PC-3 (cell line): ENCODE measurements at places on chromosomes 2 and 18. TPM values are rescaled to one million over a fixed set of nuclear protein-coding genes. Genes with fewer than 3 reads are reported as not detected.
A peak's percentile ranks its signal among the peaks of the same experiment; 100 is the strongest.

Gene ASXL3
- not detected in 2 replicates for total RNA-seq

DNA sequence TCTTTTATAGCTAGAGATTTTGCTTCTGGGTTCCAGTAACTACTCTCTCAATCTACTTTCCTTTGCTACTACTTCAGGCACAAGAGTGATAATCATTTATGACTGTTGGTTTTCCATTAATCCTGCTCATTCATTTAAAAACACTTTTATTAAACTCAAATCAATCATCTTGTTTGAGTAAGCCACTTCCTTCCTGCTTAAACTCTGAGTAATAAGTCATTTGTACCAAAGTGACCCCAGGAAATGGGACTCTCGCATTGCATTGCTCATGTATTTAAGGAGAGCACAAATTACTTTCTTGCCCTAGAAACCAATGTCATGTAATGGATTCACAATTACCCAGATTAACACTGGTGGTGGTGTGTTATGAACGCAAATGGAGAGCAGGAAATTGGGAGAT lies 270.7 kb upstream of the HNMT start:
- no peaks in the 10 kb centered on the region for H3K36me3 ChIP-seq
- peak; percentile 52 for DNase-seq
- H3K27me3 ChIP-seq = no peaks in the 10 kb centered on the region
- H3K4me1 ChIP-seq = peaks cover 3% of the 10 kb centered on the region; the same call in 1 of the 2 replicates

GRCh38 chr2:159613651-159614285 lies 2.6 kb downstream of the BAZ2B start:
- peak; percentile 32 for DNase-seq
- no peaks in the 10 kb centered on the region for H3K36me3 ChIP-seq
- no peak overlapping the region for H3K27ac ChIP-seq
- peak overlapping the region; percentile 88 for H3K4me3 ChIP-seq

DNA sequence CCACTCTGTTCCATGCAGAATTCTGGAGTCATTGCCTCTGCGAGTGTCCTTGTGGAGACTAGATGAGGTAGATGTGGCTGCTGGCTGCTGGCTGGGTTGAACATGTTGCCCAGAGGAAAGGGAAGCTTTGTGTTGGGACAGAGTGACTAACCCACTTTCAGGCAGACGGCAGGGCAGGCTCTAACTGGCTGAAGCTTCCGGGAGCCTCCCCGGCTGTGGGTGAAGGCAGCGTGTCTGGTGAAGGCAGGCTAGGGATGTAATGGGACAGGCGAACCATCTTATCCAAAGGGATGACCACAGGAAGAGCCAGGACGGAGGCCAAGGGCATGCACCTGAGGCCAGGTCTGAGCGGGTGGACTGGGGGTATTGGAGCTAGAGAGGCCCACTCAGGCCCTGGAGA lies 16.0 kb downstream of the ASPRV1 start:
- DNase-seq = peak; percentile 76
- H3K4me1 ChIP-seq = peaks cover 53% of the 10 kb centered on the region
- no peak overlapping the region for H3K4me3 ChIP-seq

DNA sequence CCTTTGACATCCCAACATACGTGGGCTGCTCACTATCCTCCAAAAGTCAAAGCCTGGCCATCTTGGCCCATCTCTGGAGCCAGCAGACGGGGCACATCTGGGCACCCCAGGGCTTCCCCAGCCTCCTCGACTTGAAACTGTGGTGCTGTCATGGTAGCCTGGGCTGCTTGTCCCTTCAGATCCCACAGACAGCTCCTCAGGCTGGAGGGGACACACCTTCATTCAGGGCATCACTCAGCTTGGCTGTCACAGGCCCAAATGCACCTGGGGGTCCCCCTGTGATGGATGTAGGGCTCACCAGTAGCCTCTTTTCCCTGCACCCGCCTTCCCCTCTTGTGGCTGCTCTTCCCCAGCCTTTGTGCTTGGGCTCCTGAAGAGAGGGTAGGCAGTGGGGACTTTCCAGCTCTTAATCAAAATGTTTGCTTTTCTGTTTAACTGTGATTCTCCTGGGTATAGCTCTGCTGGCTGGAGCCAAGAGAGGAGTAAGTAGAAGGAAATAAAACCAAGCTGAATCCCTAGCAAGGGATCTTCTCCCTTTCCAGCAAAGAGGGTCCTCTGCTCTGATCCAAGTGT lies 92.3 kb downstream of the GYPC start:
- H3K4me1 ChIP-seq = no peaks in the 10 kb centered on the region
- no peaks in the 10 kb centered on the region for H3K36me3 ChIP-seq
- peaks cover 15% of the 10 kb centered on the region; the same call in 1 of the 2 replicates for H3K27me3 ChIP-seq
- H3K4me3 ChIP-seq = no peak overlapping the region
- no peak for DNase-seq

- H3K27me3 ChIP-seq = no peaks in the 10 kb centered on the region
- no peaks in the 10 kb centered on the region for H3K36me3 ChIP-seq
- DNase-seq = no peak
- H3K27ac ChIP-seq = no peak overlapping the region
These were observed 1072.8 kb upstream of the TMEFF2 start for GRCh38 chr2:193267496-193268002.

DNA sequence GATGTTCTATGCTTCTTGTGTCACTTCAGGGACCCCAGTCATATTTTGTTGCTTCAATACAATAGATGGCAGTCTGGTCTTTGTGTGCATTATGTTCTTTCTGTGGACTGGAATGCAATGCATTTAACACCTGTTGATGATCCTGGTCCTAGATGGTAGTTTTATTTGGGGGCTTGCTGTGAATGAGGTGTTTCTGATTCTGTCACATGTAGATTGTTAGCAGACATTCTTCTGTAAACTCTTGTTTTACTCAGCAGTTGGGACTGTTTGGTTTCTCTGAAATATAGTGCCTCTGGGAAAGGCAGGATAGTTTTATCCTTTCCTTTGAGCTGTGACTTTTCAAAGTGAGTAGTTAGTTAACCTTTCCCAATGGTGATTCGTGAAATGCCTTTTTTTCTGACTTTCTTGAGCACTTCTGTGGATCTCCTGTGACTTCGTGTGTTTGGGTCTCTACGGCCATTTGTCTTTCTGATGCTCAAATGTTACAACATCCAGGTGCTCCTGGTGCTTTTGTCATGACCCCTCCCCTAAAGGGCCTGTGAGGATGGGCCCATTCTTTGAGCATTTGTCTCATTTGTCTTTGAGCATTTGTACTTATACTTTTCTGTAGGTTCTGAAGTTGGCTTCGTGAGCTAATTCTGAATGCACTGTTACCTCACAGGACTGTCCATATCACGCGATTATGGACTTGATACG lies 20.8 kb downstream of the ADNP2 start:
- peaks cover 32% of the 10 kb centered on the region for H3K36me3 ChIP-seq
- H3K27me3 ChIP-seq = no peaks in the 10 kb centered on the region

GRCh38 chr2:216348756-216349308 lies 23.5 kb downstream of the MARCHF4 start:
- H3K27me3 ChIP-seq = no peaks in the 10 kb centered on the region
- peak; percentile 66 for DNase-seq
- no peak overlapping the region for H3K27ac ChIP-seq
- H3K36me3 ChIP-seq = no peaks in the 10 kb centered on the region
- no peak overlapping the region for H3K4me3 ChIP-seq
- peaks cover 20% of the 10 kb centered on the region for H3K4me1 ChIP-seq

- H3K4me3 ChIP-seq = no peak overlapping the region
- H3K27me3 ChIP-seq = no peaks in the 10 kb centered on the region
- DNase-seq = no peak
- no peak overlapping the region for H3K27ac ChIP-seq
These were observed 209.8 kb downstream of the CELF4 start for GRCh38 chr18:37355772-37356171.

Gene ATP5F1A
- 243 and 250 TPM in 2 replicates for total RNA-seq

Gene CNGA3
- not detected in 2 replicates for total RNA-seq

- H3K4me1 ChIP-seq = no peaks in the 10 kb centered on the region
- no peak overlapping the region for H3K4me3 ChIP-seq
- no peak for DNase-seq
- H3K27ac ChIP-seq = no peak overlapping the region
- peaks cover 30% of the 10 kb centered on the region for H3K27me3 ChIP-seq
- no peaks in the 10 kb centered on the region for H3K36me3 ChIP-seq
These were observed 405.3 kb downstream of the MBD2 start for GRCh38 chr18:53819174-53819573.

GRCh38 chr2:162184821-162185450 lies 32.9 kb upstream of the GCG start:
- H3K4me3 ChIP-seq = no peak overlapping the region
- H3K4me1 ChIP-seq = peaks cover 8% of the 10 kb centered on the region; the same call in 1 of the 2 replicates

DNA sequence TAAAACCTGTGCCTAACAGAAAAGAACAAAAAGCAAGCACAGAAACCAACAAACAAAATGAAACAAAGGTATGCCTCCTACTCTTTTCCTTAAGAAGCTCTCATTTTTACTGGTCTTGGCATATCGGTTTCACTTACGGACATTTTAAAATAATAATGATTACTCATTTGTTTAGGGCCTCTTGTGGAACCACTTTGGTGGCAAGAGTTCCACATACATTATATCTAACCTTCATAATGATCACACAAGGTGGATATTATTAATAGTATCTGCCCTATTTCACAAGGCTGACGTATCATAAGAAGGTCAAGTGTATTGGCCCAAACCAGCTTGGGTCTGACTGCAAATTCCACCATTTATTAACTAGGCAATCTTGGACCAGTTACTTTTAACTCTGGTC lies 304.7 kb downstream of the TCF4 start:
- H3K36me3 ChIP-seq = no peaks in the 10 kb centered on the region
- no peaks in the 10 kb centered on the region for H3K27me3 ChIP-seq
- no peak for DNase-seq
- H3K27ac ChIP-seq = no peak overlapping the region
- H3K4me1 ChIP-seq = no peaks in the 10 kb centered on the region
